ENCODE measurements at places on chromosomes 13 and 19.

DNA sequence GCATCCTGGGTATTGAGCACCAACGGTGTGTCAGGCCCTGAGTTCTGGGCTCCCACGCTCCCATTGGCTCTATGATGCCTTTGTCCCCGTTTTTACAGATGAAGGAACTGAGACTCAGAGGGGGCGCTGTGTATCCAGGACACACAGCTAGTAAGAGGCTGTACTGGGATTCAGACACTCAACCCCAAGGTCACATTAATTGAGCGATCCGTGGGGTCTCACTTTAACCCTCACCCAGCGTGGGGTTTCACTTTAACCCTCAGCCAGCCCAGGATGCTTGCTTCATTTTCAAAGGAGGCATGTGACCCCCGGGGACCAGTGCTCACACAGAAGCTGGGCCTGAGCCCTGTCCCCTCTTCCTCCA is 42.6 kb downstream of the CYP4F22 start:
- DNase-seq: no peak

GRCh38 chr13:85408415-85408814 is 390.8 kb downstream of the SLITRK6 start:
- DNase-seq: no peak

- DNase-seq: no peak
These were observed 7.2 kb downstream of the WDR18 start for GRCh38 chr19:991174-991931.

- no peak for DNase-seq
These were observed 83.8 kb downstream of the CRYL1 start for GRCh38 chr13:20441879-20442278.
